ENCODE measurements at places on chromosomes 2 and 18. TPM values are rescaled to one million over a fixed set of nuclear protein-coding genes. Genes with fewer than 3 reads are reported as not detected.

DQX1 gene
- not detected for total RNA-seq

GPBAR1 gene
- total RNA-seq: not detected

SLC11A1 gene
- total RNA-seq: under 0.01 TPM

MAP3K20 gene
- 24.2 TPM for total RNA-seq

MOGAT1 gene
- not detected for total RNA-seq

INPP4A gene
- total RNA-seq: 22.3 TPM

ANKRD36C gene
- 9.8 TPM for total RNA-seq

PLGLB2 gene
- not detected for total RNA-seq

SLC35F6 gene
- total RNA-seq: 49.4 TPM
